ENCODE measurements at places on chromosomes 2 and 18.

- DNase-seq = no peak
These were observed 9.7 kb upstream of the ARL5A start for GRCh38 chr2:151837926-151838325.

- no peak for DNase-seq
These were observed 1.3 kb downstream of the SDC1 start for GRCh38 chr2:20223407-20224163.

GRCh38 chr2:197889041-197889440 lies 84.6 kb downstream of the PLCL1 start:
- DNase-seq = no peak

- DNase-seq = no peak
These were observed 46.1 kb downstream of the SOWAHC start for GRCh38 chr2:109660046-109660860.

DNA sequence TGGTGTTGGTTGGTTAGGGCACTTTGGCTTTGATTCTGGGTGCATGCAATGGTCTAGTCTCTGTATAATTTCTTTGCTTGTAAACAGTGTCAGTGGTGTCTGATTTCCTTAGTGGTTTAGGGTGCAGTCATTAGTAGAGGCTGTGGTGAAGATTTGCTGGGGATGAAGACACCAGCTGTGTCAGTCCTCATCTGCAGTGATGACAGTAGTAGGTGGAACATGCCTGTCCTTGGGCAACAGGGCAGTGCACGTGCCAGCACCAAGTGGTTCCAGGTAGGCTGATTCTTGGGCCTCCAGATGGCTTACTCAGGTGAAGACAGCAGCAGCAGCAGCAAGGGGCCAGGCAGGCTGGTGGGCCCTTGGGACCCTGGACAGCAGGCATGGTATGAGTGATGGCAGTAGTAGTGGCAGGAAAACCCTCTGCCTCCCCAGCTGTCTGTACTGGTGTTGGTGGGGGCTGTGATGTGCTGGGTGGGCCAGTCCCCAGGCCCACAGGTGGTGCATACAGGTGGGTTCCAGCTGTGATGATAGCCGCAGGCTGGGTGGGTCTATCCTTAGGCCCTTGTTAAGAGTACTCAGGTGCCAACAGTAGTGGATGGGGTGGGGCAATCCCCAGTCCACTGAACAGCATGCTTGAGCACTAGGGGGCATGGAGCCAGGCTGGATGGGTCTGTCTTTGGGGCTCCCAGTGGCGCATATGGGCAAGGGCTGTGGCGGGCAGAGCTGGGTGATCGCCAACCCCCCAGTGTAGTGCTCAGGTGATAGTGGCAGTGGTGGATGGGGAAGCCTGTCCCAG lies 140.7 kb upstream of the THUMPD2 start:
- no peak for DNase-seq

DNA sequence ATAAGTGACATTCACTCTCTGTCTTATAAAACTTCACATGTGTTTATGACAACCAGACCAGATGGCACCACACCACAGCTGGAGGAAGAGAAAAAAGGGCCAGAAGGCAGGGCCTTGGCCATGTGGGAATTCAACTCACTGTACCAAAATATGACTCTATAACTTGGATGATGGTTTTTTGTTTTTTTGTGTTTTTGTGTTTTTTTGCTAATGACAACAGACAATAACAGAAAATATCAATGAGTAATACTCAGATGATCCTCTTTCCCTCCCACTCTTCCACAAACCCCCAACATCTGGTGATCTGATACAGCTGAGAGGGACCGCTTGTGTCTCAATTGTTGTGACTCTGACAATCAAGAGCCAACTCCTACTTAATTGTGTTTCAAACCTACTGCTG lies 12.4 kb downstream of the NMI start:
- DNase-seq = no peak

GRCh38 chr2:64918220-64918886 lies 70.8 kb upstream of the SLC1A4 start:
- no peak for DNase-seq

GRCh38 chr2:162074632-162074895 lies 549 bp upstream of the DPP4 start:
- DNase-seq = no peak

DNA sequence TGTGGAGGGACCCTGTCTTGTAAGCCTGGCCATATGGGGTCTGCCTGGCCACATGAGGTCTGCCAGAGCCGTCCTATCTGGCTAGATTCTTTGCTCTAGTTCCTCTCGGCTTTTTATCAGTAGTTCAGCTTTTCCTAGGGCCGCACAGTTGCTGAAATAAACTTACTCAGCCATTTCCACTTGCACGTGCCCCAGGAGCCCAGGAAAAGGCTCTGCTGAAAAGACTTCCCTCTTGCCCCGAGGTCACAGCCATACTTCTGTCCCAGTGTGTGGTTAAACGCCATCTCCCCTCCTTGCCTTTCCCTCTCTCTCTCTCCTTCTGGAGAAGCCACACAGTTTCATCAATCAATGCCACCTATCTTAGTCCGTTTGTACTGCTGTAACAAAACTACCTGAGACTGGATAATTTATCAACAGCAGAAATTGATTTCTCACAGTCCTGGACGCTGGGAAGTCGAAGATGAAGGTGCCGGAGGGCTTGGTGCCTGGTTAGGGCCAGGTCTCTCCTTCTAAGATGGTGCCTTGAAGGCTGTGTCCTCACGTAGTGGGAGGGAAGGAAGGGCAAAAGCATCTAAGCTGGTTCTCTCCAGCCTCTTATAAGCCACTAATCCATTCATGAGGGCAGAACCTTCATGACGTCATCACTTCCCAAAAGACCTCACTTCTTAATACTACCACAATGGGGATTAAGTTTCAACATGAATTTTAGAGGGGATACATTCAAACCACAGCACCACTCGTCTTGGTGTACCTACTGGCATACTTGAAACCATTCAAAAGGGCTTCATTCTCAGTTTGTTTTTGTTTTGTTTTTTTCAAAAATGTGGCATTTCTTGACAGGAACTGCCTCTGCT lies 11.2 kb upstream of the GALM start:
- no peak for DNase-seq

DNA sequence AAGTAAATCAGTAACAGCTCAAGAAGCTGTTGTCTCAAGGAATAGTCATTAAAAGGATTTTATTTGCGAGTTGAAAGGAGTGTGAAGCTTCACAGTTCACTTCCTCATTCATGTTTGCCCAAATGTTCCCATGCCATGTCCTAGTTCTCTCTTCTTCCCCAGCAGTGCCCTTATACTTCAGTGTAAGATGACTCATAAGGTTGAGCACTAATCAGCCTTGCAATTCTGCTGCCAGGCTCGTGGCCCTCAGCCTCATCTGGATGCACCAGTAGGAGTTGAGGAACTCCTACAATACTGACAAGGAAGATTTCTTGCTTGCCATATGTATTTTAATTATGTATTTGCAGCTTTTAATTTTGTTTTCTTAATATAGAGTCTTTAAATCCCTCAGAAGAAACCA lies 1980.4 kb downstream of the SUCLG1 start:
- DNase-seq = no peak

DNA sequence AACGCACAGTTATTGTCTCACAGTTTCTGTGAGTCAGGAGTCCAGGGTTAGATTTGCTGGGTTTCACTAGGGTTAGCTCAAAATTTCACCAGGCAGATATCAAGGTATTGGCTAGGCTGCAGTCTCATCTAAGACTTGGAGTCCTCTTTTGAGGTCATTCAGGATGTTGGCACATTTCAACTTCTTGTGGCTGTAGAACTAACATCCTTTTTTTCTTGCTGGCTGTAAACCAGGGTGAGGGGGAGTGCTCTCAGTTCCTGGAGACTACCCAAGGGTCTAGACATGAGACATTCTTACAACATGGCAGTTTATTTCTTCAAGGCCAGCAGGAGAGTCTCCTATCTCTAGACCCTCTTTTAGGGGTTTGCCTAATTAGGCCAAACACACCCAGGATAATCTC lies 12.8 kb upstream of the CAVIN2 start:
- DNase-seq = no peak

DNA sequence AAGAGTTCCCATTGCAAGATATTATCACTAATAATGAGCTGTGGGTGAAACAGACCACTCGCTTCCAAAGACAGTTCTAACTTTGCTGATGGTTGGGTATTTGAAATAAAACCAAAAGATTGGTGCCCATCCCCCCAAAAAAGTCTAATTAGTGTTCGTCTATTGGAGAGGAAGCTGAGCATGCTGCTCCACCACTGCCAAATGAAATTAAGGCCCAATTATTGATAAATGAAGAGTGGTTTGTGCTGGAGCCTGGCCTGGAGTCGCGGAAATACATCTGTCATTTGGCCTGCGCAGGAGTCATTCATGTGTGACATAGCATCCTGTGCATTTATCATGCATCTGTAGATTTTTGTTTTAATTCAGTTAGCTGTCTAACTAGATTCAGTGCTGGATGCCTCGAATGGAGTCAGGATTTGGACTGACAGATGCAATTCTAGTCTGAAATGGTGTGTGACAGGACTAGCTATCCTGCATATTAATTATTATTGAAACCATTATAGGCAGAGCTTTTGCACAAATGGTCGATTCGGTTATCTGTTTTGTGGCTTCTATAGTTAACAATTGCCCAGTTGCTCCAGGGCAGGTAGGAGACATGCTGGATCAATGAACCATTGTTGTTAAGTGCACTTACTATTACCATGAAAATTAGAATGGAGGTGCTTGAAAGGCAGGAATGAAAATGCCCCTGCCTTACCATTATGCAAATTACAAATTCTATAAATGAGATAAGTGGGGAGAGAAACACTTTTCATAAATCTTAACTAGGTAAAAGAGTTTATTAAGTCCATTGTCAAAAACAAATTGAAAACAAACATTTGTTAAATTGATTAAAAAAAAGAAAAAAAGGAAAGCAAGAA lies 450.4 kb upstream of the TCF4 start:
- no peak for DNase-seq

- DNase-seq = no peak
These were observed 90.6 kb downstream of the VRK2 start for GRCh38 chr2:58137221-58137620.

GRCh38 chr2:128474036-128474955 lies 155.6 kb upstream of the HS6ST1 start:
- no peak for DNase-seq

GRCh38 chr18:79524181-79525078 lies 128.7 kb downstream of the NFATC1 start:
- no peak for DNase-seq

DNA sequence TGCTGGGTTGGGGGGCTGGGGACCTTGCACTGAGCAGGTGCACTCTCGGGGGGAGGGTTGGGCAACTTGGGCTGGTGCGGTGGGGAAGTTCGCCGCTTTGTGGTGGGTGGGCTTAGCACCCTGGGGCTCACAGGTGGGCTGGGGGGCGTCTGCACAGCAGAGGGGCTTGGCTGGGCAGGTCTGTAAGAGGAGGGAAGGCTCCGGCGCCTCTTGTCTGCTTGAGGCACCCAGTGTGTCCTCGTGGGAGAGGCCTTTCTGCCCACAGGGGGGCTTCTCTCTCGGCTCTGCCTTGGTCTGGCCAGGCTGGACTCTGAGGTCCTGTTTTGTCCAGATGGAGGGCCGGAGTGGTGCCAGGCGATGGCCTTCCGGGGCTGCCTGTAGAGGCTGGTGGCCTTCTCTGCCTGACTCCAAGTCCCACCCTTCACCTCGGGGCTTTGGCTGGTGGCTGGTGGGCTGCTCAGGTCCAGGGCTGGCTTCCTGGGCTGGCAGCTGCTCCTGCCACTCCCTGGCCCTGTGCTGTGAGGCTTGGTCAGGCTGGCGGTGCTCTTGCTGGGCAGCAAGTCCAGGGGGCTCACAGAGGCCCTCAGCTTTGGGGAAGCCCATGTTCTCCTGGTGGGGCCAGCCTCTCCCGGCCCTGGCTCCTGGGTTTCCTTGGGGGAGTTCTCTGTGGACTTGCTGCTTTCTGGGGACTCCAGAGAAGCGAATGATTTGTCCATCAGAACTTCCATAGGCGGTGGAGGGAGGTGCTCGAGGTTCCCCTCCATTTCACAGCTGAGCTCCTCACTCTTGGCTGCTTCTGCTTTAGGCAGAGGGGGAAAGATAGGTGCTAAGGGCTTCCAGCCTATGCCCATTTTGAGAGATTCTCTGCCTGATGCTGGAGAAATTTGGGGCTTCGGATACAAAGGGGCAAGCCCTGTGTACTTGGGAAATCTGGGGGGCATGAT lies 3.0 kb downstream of the PCARE start:
- no peak for DNase-seq

DNA sequence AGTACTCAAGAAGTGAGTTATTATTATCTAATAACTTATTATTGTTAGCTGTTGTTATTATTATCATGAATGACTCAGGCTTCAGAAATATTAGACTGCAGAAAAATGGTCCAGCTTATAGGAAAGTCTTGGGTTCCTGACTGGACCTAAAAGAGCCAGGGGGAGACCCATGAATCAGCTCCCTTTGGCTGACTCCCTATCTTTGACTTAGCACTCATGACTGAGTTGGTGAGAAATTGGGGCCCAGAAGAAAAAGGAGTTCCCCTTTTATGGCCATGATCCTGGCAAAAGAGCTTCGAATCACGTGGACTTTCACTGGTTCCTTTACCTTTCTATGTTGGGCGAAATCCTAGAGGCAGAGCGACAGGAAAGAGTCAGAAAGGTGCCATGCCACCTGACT lies 145.8 kb downstream of the MYO3B start:
- DNase-seq = no peak

DNA sequence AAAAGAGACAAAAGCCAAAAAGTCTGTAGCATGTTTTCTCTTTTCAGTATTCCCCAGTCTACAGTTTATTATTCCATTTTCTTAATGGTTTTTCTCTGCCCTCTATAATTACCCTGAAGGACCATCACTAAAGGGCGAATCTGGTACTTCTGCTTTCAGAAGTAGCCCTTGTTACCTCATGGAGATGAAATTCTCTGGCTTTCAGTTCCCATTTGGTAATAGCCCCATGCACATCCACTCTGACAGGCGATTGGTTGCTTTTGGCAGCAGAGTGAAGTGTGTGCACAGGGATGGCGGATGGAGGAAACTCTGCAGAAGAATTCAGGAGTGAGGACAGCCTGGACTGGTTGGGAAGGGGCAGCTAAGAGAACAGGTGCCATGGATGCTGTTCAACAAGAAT lies 66.3 kb upstream of the NABP1 start:
- DNase-seq = no peak

DNA sequence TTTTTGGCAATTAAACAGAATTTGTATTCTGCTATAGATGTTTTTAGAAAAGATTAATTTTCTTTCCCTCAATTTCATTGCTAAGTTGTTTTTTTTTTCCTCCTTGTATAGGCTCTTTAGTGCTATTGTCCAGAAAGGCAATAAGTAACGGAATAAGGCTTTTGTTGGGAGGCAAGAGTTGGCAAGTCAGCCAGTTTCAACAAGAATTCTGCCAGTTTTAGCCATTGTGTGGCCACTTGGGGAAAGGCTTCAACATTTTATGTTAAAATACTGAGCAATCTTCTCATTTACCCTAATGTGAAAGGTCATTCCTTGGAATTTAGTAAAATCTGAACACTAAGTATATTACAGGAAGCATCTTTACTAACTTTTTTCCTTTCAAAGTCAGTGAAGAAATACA lies 9.6 kb downstream of the CALCRL start:
- DNase-seq = no peak

DNA sequence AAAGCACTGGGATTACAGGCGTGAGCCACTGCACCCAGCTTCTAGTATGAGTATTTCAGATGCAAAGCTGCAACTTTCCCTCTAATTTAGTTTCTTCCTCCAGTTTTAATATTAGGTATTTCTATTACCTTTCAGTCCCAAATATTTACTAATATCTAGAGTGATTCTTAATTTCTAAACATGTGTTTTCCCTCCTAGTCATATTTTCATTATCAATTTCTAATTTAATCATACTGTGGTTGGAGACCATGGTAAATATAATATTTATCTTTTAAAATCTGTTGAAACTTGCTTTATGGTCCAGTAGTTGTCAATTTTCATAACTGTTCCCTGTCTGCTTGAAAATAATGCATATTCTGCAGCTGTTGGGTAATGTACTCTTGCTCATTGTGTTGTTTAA lies 245.9 kb upstream of the REV1 start:
- DNase-seq = no peak

Data from activated CD4-positive, CD25-positive, alpha-beta regulatory T cell (primary cell).